NCI-H1105 (cell line): ENCODE measurements at places on chromosomes 3 and 15.

GRCh38 chr3:156964577-156964976 lies 138.4 kb downstream of the LEKR1 start:
- no peak for DNase-seq

GRCh38 chr3:69819282-69819681 lies 80.0 kb downstream of the MITF start:
- DNase-seq = no peak

GRCh38 chr15:68341760-68342725 lies 64.5 kb downstream of the FEM1B start:
- no peak for DNase-seq

- DNase-seq = no peak
Observed at GRCh38 chr3:188706599-188706998, 465.2 kb upstream of the TPRG1 start.

GRCh38 chr3:133941415-133941821 lies 45.7 kb upstream of the RAB6B start:
- DNase-seq = no peak

DNA sequence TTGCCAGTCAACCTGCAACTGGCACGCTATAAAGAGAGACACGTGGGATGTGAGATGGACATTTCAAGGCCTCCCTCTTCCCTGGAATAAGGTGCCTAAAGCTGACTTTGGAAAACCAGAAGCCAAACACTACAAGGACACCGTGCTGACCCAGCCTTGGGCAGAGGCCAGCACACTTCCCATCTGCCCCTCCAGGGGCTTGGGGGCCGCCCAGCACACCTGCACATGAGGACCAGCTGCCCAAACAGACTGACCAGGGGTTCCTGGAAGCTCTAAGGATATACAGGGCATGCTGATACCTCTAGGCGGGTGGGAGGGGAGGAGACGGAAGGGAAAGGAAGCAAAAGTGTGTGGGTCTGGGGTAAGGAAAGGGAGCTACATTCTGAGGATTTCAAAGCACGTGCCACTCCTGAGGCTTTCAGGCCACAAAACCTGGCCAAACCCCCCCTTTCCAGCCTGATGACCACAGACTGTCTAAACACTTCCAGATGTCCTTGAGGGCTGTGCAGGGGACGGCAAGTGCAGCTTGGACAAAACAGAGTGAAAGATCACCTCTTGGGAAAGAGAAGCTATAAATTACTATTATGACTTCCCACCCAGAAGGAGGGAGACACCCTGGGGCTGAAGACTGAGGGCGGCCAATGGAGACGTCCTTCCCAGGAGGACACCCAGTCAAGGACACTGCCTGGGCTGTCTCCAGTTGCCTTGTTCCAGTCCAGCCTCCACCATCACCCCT lies 57.9 kb downstream of the ADCY5 start:
- DNase-seq = no peak

DNA sequence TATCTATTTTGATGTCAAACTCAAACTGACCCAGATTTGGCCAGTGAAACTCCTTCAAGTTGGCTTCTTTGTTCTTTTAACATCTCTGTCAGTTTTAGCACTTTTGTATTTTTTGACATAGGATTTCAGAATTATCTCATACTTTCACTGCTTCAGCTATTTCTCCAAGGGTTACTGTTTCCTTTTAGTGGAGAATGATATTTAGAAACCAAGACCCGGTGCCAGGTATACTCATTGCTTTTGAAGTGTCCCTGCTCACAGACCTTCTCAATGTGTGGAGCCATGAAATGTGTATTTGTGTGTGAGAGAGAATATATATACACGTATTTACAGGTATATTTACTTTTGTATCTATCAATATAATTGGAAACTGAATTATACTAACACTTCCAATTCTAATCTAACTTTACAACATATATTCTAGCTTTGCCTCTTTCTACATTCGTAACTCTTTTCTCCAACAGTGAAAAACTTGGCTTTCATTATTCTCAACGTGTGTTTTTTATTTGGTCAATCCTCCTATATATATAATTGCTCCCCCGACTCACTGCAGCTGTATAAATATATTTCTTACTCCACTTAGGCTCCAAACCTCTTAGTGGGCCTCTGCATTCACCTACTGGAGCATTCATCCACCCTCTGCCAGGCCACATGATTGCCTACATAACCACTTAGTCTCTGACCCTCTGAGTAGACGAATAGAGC lies 54.0 kb downstream of the OTOL1 start:
- no peak for DNase-seq

GRCh38 chr3:174859756-174860155 lies 622 bp downstream of the NAALADL2 start:
- DNase-seq = peak; percentile 49

GRCh38 chr3:184725176-184725719 lies 13.4 kb upstream of the MAGEF1 start:
- DNase-seq = no peak

GRCh38 chr3:135757421-135757820 lies 208.1 kb upstream of the PPP2R3A start:
- DNase-seq = no peak

DNA sequence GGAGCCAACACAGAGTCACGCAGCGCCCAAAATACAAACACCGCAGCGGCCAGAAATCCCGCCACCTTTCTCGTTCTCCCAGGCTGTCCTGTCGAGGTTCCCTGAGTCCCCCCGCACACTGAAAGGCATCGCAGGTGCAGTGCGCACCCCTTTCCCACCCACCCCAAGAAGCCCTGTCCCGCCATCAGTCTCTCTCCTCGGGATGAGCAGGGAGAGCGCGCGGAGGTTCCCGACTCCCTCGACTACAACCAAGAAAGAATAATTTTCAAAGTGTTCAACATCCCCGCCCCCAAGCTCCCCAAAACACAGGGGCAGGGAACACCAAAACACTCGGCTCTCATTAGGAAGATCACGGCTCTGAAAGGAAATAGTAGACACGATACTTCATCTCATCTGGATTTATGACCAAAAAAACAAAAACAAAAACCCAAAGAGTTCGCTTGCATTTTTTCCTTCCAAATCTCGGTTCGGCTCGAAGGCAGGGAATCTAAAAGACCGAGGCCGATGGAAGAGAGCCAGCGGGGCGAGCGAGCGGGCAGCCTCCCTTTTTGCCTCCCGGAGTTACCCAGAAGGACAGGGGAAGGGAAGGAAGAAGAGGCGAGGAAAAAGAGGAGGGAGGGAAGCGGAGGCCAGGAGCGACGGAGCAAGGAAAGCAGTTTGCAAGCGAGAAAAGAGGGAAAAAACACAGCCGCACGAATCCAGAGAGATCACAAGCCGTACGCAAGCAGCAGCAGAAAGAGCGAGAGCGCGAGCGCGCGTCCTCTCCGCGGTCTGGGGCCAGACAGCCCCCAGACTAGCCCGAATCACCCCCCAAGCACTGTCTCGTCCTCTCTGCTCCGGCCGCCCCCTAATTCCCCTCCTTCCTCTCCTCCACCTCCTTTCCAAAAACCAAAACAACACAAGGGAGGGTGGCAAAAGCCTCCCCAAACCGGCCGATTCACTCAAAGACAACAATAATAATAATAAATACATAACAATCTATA lies 808 bp downstream of the BCL6 start:
- DNase-seq = peak; percentile 35

DNA sequence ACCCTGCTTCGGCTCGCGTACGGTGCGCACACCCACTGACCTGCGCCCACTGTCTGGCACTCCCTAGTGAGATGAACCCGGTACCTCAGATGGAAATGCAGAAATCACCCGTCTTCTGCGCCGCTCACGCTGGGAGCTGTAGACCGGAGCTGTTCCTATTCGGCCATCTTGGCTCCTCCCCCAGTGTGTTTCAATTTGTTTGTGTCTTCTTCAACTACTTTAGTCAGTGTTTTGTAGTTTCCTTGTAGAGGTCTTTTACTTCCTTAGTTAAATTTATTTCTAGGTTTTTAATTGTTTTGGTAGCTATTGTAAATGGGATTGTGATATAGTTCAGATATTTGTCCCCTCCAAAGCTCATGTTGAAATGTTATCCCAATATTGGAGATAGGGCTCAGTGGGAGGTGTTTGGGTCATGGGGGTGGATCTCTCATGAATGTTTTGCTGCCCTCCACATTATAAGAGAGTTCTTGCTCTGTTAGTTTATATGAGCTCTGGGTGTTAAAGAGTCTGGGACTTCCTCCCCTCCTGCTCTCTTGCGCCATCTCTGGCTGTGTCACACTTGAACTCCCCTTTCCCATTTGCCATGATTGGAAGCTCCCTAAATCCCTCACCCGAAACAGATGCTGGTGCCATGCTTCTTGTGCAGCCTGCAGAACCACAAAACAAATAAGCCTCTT lies 304.4 kb downstream of the DOCK3 start:
- no peak for DNase-seq

GRCh38 chr15:46496491-46497115 lies 861.8 kb downstream of the SQOR start:
- DNase-seq = no peak

DNA sequence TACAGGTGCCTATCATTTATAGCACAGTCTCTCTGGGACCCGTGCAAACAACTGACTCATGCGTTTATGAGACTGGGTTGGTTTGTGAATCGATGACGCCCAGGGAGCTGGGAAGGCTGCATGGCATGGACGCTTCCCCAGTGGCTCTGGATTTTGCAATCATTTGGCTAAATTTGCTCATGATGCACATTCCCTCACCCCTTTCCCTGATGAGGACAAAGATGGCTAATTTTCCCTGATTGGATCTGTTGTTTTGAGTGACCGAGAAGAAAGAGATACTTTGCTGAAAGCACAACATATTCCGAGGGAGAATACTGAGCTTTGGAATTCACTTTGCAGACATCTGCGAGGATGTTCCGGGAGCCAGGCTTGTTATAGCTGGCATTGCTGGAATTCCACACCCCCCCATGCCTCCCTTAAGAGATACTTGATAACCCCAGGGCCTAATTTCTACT lies 51.1 kb downstream of the CGNL1 start:
- DNase-seq = no peak

DNA sequence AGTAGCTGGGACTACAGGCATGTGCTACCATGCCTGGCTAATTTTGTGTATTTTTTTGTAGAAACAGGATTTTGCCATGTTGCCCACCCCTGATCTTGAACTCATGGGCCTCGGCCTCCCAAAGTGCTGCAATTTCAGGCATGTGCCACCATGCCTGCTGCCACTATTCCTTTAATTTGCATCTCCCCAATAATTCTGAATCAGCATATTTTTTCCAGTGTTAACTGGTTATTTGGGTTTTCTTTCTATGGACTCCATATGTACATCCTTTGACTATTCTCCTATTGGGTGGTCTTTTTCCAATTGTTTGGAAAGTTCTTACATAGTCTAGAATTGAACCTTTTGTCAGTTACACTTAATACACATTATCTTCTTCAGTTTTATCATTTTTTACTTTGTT lies 28.1 kb downstream of the HLTF start:
- DNase-seq = no peak

DNA sequence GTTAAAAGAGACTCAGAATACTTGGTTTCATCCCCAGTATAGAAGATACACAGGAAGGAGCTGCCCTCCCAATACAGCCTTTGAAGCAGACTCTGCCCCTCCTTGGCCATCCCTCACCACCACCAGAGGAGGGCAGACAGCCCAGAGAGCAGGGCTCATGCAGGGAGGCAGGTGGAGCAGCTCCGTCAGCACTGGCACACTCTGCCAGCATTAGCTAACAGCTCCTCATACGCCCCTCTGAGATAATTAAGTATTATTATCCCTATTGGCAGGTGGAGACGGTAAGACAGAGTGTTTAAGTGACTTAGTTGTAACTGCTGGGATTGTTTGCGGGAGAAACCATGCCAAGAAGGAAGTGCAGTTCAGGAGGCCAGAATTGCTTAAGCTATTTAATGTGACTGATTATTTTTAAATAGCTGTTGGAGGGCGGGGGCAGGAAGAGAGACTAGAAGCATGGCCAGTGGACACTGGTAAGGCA lies 434.0 kb downstream of the EPHB1 start:
- DNase-seq = peak; percentile 100
